ENCODE measurements at places on chromosomes 1 and 21.

DNA sequence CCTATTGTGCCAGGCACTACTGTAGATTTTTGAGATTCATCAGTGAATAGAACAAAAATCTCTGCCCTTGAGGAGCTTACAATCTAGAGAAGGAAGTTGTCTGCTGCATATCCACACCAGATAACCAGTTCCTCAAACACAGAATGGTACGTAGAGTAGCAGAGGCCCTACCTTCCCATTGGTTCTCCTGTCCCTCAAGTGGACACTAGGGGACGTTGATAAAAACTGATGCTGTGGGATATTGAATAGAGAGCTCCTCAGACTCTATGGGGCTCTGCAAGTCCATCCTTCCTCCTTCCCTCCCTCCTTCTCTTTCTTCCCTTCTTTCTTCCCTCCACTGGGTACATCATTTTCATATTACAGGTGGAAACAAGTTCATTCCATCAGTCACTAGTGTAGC, 371.3 kb downstream of the PBX1 start:
- no peak overlapping the region for H3K4me3 ChIP-seq
- DNase-seq: no peak
- no peaks in the 10 kb centered on the region for H3K4me1 ChIP-seq
- peaks cover 1% of the 10 kb centered on the region for H3K27me3 ChIP-seq

DNA sequence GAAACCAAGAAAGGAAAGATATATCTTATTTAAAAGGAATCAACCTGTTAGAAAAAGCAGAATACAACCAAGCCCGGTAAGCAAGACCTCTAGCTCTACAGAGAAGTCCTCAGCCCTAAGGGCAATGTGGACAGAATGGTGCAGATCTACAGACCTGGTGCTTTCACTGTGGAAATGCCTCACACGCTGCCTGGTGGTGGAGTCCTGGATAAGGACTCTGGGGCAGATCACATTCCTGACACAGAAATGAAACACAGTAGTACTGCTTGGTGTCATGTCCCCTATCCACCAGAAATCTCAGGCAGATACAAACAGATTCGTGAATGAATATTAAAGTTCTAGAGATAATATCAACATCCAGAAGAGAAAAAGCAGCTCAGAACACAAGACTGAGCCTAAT, 6.8 kb downstream of the CNN3 start:
- H3K4me1 ChIP-seq: peaks cover 28% of the 10 kb centered on the region
- peaks cover 24% of the 10 kb centered on the region for H3K36me3 ChIP-seq
- H3K27ac ChIP-seq: no peak overlapping the region

DNA sequence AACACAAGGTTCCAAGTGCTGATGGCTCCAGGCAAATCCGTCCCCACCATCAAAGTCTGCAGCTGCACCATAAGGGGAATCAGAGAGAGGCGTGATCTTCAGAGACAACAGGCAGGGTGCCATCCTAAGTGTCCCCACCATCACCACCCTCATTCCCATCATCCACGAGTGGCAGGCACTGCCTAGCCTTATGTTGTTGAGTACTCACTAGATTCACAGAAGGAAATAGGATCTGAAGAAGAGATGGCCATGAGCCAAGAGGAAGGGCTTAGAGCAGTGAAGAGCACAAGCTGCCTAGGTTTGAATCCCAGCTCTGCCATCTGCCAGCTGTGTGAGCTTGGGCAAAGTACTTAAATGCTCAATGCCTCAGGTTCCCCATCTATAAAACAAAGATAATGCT, 207.3 kb upstream of the CSF3R start:
- no peak overlapping the region for H3K27ac ChIP-seq
- DNase-seq: no peak
- no peak overlapping the region for H3K4me3 ChIP-seq
- no peaks in the 10 kb centered on the region for H3K4me1 ChIP-seq

DNA sequence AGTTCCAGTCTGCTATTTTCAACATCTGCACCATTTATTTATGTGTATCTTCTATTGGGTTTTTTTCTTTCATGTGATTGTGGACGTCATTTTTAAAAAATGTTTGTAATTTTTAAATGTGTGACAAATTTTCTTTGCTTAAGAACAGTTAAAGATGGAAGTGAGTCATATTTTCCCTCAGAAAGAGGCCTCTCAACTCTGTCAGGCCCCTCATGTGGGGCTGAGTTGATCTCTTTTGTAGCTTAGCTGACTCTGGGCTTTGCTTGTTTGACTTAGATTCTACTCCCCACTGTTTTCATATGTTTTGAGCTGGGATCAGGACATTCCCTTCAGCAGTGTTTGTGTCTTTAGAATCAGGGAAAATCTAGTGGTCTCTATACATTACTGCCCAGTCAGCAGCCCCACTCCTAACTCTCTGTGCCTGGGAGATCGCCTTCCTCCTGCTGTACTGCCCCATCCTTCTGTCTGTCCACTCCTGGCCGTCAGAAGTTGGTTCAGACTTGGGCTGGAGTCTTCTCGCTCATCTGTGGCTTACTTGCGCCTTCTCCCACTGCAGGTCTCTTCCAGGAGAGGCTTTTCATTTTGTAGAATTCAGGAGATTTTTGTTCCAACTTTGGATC, 137.4 kb downstream of the DYRK1A start:
- no peak overlapping the region for H3K27ac ChIP-seq
- H3K4me3 ChIP-seq: no peak overlapping the region
- H3K36me3 ChIP-seq: peaks cover 85% of the 10 kb centered on the region
- DNase-seq: no peak
- H3K27me3 ChIP-seq: no peaks in the 10 kb centered on the region

- H3K4me1 ChIP-seq: no peaks in the 10 kb centered on the region
- H3K36me3 ChIP-seq: no peaks in the 10 kb centered on the region
- H3K27me3 ChIP-seq: no peaks in the 10 kb centered on the region
- no peak overlapping the region for H3K4me3 ChIP-seq
Observed at GRCh38 chr1:190738317-190738716, 260.7 kb upstream of the BRINP3 start.

DNA sequence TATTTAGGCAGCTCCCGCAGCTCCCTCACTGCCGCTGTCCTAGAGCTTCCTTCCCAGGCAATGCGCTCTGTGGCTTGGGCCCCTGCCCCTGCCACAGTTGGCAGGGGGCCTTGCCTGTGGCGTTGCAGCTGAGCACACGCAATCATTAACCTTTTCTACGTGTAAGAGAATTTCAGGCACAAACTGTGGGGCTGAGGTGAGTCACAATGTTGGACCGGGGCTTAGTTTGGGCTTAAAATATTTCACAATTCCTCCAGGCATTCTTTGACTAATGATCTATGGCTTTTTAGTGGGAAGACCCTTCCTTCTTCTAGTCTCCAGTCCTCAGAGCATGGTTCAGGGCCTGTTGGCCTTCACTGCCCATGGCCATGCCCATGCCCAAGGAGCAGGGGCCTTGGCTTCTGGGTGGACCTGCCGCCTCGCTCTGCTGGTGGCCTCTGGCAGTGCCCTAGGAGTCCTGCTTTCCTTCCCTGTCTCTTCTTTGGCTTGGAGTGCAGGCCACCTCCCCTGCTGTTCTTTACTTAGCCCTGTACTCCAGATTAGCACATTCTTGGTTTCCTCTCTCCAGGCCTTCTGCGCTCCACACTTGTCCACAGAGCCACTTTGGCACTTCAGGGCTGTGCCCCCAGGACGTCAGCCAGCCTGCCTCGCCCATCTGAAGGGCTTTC, 39.2 kb downstream of the MAPKAPK2 start:
- DNase-seq: no peak
- peaks cover 2% of the 10 kb centered on the region for H3K36me3 ChIP-seq
- no peaks in the 10 kb centered on the region for H3K27me3 ChIP-seq
- H3K27ac ChIP-seq: peak overlapping the region; percentile 35
- peaks cover 18% of the 10 kb centered on the region for H3K4me1 ChIP-seq

- H3K4me3 ChIP-seq: no peak overlapping the region
- no peak overlapping the region for H3K27ac ChIP-seq
- H3K4me1 ChIP-seq: no peaks in the 10 kb centered on the region
- no peaks in the 10 kb centered on the region for H3K27me3 ChIP-seq
- no peaks in the 10 kb centered on the region for H3K36me3 ChIP-seq
Observed at GRCh38 chr1:15391366-15391765, 18.3 kb upstream of the EFHD2 start.

- H3K27ac ChIP-seq: no peak overlapping the region
- H3K27me3 ChIP-seq: no peaks in the 10 kb centered on the region
- no peak for DNase-seq
Observed at GRCh38 chr1:59415286-59415850, 118.5 kb downstream of the FGGY start.

DNA sequence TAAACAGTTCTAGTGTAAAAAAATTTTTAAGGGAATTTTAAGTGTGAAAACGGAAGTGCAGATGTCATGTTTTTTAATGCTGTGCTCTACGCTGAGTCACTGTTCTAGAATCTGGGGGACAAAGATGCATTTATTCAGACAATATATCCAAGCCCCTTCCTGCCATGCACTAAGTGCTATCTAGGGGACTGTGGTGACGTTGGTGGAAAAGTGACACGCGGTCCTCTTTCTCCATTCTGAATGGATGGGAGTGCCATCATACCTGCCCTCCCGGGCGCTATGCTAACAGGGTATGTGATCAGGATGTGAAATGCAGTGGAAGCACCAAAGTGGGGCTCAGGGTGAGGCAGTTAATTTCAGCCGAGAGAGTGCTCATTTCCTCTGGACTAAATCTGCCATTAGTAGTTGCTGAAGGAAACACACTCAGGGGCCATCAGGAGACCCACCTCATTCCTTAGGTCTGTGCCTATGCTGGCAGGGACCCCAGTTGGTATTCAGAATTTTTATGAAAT, 6.6 kb downstream of the C1orf226 start:
- peak overlapping the region; percentile 47 for H3K27ac ChIP-seq
- H3K4me3 ChIP-seq: no peak overlapping the region
- H3K36me3 ChIP-seq: no peaks in the 10 kb centered on the region
- no peak for DNase-seq

DNA sequence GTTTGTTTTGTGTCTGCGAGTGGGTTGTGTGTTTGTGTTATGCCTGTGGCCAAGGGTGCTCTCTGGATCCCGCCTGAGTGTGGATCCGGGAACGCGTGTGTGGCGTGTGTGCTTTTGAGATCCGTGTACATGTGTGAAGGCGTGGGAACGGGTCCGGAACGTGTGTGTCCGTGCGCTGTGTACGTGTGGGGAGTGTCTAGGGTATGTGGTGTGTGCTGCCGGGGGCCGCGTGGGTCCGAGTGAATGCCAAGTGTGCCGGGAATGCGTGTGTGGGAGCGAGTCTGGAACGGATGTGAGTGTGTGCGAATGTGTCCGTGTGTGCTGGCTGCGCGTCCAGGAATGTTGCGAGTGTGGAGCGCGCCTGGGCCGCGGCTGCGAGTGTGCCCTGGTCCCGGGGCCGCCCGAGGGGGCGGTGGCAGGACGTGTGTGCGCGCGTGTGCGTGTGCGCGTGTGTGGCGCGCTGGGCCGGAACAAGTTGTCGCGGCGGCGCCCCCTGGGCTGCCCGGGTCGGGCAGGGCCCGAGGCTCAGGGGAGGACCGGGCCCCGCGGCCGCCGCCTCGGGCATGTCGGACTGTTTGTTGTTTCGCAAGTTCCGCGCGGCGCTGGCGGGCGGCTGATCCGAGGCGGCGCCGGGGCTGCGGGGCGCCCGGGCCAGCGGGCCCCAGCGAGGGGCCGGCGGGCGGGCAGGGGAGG, 953 bp downstream of the PTPRU start:
- H3K27ac ChIP-seq: peak overlapping the region; percentile 76
- DNase-seq: no peak
- H3K4me1 ChIP-seq: peaks cover 15% of the 10 kb centered on the region
- H3K4me3 ChIP-seq: peak overlapping the region; percentile 87
- no peaks in the 10 kb centered on the region for H3K27me3 ChIP-seq

- no peak overlapping the region for H3K4me3 ChIP-seq
- no peaks in the 10 kb centered on the region for H3K27me3 ChIP-seq
- H3K4me1 ChIP-seq: no peaks in the 10 kb centered on the region
- DNase-seq: no peak
- H3K27ac ChIP-seq: no peak overlapping the region
Observed at GRCh38 chr1:181356505-181357340, 126.6 kb upstream of the CACNA1E start.

DNA sequence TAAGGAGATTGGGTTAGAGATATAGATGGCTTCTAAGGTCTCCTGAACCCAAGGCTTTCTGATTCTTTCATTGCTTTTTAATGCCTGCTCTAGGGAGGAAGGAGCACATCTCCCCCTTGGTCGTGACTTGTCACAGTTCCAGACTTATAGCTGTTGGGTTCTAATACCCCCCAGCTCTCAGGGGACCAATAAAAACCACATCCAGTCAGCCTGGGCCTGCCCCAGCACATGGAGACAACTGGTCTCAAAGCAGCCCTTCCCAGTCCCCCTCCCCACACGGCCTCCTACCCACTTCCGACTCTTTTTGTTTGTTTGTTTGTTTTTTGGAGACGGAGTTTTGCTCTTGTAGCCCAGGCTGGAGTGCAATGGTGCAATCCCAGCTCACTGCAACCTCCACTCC, 23.3 kb downstream of the QSOX1 start:
- no peaks in the 10 kb centered on the region for H3K4me1 ChIP-seq
- no peak overlapping the region for H3K27ac ChIP-seq
- no peaks in the 10 kb centered on the region for H3K27me3 ChIP-seq
- peaks cover 50% of the 10 kb centered on the region for H3K36me3 ChIP-seq
- no peak for DNase-seq

DNA sequence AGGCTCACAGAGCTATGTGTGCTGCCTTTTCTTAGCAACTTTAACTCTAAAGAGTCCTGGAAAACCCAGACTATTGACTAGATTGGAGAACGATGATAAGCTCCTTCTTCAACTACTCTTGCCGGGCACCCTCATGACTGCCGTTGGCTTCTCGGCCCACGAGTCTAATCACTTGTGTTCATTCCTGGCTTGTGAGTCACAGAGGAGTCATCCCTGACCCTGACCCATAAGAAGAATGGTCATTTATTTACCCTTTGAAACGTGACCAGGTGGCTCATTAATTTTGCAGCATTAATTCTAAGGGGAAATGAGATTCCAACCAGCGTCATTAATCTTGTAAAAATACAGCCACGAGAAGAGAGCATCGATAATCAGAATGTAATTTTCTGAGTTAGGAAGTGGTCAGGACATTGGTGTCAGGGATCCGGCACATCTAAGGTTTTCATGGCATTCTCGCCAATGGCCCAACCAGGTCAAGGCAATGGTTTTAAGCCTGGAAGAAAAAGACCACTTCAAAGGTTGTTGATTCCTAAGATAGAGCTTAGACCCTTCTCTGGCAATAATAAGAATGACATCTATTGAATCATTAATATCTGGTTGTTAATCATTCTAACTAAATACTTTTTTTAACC, 183.6 kb upstream of the RUNX1 start:
- peak overlapping the region; percentile 47 for H3K27ac ChIP-seq
- no peaks in the 10 kb centered on the region for H3K36me3 ChIP-seq
- peaks cover 23% of the 10 kb centered on the region for H3K4me1 ChIP-seq

- H3K27ac ChIP-seq: no peak overlapping the region
- H3K4me3 ChIP-seq: no peak overlapping the region
- H3K4me1 ChIP-seq: no peaks in the 10 kb centered on the region
- H3K27me3 ChIP-seq: no peaks in the 10 kb centered on the region
- no peaks in the 10 kb centered on the region for H3K36me3 ChIP-seq
Observed at GRCh38 chr1:97806326-97806725, 114.5 kb downstream of the DPYD start.

GRCh38 chr1:22044690-22045420, 7.7 kb upstream of the CDC42 start:
- H3K27ac ChIP-seq: peak overlapping the region; percentile 82
- no peak overlapping the region for H3K4me3 ChIP-seq
- no peaks in the 10 kb centered on the region for H3K27me3 ChIP-seq
- DNase-seq: no peak
- H3K36me3 ChIP-seq: no peaks in the 10 kb centered on the region
- peaks cover 50% of the 10 kb centered on the region for H3K4me1 ChIP-seq

Data from RWPE2 (cell line).